ENCODE measurements at places on chromosomes 3 and 15. TPM values are rescaled to one million over a fixed set of nuclear protein-coding genes. Genes with fewer than 3 reads are reported as not detected.

Gene KLHL40
- not detected for total RNA-seq

Gene SLC22A14
- not detected for total RNA-seq

Gene STRA6
- not detected for total RNA-seq

Gene ST8SIA2
- not detected for total RNA-seq

Gene GOLGA6L4
- 6.3 TPM for total RNA-seq

Gene RTP4
- 2.0 TPM for total RNA-seq

Gene LCTL
- not detected for total RNA-seq

Gene CTDSPL2
- total RNA-seq = 10.9 TPM

Gene CHRM5
- total RNA-seq = not detected

Gene ASB14
- not detected for total RNA-seq

Gene TMCO5A
- not detected for total RNA-seq

Gene CD80
- total RNA-seq = not detected

Data from body of pancreas (tissue), 4 donors.